ENCODE measurements at places on chromosomes 2 and 18.

DNA sequence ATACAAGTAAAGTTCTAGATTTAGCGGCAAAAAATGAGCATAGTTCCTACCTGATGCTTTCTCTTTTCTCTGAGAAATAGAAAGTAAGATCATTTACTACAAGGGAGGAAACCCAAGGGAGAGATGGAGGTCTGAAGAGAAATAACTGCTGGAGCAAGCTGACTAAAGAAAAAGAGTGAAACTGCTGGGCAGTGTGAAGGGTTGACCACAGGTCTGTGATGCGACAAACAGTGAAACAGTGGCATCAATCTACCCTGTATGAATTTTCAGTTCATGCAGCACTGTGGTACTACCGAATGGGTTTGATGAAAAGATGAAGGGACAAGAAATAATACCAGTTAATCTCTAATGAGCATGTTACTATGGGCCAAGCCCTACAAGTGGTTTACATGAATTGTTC is 52.2 kb downstream of the CUL3 start:
- no peak for DNase-seq

GRCh38 chr2:226411727-226412360 is 387.8 kb downstream of the IRS1 start:
- no peak for DNase-seq

DNA sequence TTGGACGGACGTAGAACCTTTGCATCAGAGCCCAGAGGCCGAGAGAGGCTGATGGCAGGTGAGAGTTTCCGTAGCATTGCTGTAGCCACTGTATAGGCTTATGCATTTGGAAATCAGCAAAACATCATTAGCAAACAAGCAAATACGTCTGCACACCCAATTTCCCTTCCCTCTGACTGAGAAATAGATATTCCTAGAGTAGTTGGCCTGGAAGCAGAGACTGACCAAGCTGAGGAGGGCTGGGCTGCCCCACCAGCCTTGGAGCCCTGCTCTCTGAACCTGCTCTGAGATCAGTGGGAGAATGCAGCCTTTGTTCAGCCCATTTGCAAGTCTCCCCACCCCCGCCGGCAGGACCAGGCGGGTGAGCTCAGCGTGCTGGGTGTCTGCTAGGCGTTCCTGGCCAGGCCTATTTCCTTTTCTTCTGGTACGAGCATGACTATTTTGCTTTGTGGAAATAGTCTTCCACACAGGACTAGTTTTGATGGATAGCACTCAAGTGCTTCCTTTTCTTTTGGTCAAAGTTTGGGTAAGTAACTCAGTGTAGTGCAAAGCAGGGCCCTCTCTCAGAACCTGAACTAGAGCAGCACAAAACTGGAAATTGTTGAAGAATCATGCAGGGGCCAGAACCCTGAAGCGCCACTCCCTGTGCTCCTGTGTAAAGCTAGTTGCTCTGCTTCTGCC is 21.9 kb upstream of the RNF149 start:
- DNase-seq = no peak

DNA sequence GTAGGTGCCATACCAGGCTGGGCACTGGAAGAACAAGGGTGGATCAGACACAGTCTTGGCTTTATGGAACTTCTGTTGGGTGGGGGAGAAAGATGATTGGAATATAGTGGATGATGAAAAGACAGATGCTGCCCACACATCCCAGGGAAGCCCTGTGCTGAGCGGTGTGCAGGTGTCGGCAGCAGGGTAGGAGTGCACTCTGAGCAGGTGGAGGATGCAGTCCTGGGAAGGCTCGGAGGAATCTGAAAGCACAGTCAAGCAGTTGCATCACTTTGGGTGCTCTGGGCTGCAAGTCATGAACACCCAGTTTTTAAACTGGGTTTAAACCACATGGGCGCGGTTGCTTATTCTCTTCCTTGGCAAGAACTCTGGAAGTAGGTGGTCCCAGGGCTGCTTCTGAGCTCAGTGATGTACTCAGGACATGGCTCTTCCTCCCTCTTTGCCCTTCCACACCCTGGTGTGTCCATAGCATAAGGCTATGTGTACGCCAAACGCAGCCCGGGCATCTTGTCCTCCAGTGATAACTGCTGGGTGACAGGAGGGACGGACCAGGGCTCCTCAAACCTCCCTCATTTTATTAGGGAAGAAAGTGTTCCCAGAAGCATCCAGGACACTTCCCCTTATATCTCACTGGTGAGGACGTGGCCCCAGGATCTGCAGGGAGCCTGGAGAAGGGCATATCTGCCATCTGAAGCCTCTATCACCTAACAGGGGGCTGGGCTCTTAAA is 84.0 kb downstream of the SH3RF3 start:
- no peak for DNase-seq

GRCh38 chr18:55109818-55110414 is 150.7 kb upstream of the CCDC68 start:
- DNase-seq = no peak

GRCh38 chr2:64865073-64865830 is 123.9 kb upstream of the SLC1A4 start:
- peak; percentile 70 for DNase-seq

GRCh38 chr2:191573216-191573615 is 104.7 kb upstream of the NABP1 start:
- no peak for DNase-seq

All from NCI-H510A treated with DMSO at 0.1 percent for 48 hours (cell line).